ENCODE measurements at places on chromosomes 13 and 19. TPM values are rescaled to one million over a fixed set of nuclear protein-coding genes. Genes with fewer than 3 reads are reported as not detected.

- no peak for DNase-seq
Measured at GRCh38 chr19:49837009-49837310, 14.0 kb upstream of the PTOV1 start.

The COL5A3 gene
- 1.1 TPM for total RNA-seq

The CGB2 gene
- total RNA-seq = 0.43 TPM

- DNase-seq = peak; percentile 41
Measured at GRCh38 chr13:110382229-110382628, 75.1 kb downstream of the COL4A2 start.

GRCh38 chr13:83825676-83826075 lies 56.6 kb downstream of the SLITRK1 start:
- DNase-seq = no peak

The CEACAM1 gene
- total RNA-seq = 2.0 TPM

The USHBP1 gene
- 0.11 TPM for total RNA-seq

DNA sequence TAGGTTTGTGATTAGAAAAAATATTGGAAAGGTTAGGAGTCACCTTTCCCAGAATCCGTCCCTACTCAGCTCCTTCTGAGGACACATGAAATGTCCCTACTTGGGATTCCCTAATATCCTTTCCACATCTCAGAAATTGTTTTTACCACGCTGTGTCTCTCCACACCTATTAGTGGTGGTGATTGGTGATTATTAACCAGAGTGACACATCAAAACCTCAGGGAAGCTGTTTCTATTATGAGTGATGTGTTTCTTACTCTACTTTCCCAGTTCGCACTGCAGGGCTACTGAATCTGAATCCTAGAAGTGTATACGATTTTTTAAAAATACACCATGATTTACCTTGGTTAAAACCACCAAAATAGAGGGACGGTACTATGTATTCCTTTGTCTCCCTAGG lies 460.8 kb downstream of the TBC1D4 start:
- DNase-seq = no peak

DNA sequence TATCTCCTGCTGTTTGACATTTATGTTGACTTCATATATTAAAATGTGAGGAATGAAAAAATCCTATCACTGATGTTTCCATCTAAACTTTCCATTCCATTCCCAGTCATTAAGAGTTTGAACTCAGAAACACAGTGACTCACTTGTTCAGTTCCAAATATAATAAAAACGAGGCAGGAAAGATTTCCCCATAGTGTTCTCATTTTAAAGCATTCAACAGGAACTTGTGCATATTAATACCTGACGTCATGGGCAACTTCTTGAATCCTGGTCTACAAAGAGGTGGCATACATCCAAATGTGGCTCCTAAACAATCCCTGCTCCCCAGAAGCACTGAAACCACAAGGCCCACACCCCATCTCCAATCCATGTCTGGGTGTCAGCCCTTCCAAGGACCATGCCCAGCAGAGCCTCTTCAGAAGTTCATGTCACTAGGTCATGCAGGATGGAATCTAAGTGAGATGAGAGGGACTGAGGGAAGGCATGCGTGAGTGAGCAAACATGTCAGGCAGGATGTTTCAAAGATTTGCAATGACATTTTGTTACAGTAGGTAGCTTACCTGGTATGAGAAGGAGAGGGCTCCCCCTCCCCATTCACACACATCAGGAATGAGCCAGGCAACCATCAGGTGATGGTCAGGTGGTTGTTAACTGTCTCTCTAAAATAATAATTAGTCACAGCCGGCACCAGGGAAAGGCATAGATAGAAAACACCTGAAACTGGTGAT lies 9.4 kb upstream of the ERVV-2 start:
- DNase-seq = no peak

The KCNC3 gene
- 9.1 TPM for total RNA-seq

GRCh38 chr13:36074659-36075058 lies 56.5 kb downstream of the DCLK1 start:
- DNase-seq = no peak

All from activated CD4-positive, alpha-beta T cell treated with anti-CD3 and anti-CD28 coated beads for 36 hours (primary cell).